GM04504 (cell line): ENCODE measurements at places on chromosomes 13 and 19.

DNA sequence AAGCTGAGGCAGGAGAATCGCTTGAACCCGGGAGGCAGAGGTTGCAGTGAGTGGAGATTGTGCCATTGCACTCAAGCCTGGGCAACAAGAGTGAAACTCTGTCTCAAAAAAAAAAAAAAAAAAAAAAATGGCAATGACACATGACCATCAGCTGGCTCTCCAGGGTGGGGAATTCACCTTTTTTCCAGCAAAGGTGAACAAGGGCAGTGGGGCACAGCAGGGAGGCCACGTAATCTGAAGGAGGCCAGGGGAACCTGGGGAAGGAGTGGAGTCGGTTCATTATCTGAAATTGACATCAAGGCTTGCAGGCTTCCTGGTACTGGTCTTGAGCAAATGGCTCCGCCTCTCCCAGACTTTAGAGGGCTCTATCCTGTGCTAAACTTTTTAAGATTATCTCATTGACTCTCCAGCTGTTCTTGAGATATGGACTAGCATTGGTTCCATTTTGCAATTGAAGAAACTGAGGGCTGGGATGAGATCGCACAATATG, 28.1 kb downstream of the KEAP1 start:
- no peak for DNase-seq

- no peak for DNase-seq
Measured at GRCh38 chr19:51000981-51001380, 423 bp downstream of the KLK8 start.

DNA sequence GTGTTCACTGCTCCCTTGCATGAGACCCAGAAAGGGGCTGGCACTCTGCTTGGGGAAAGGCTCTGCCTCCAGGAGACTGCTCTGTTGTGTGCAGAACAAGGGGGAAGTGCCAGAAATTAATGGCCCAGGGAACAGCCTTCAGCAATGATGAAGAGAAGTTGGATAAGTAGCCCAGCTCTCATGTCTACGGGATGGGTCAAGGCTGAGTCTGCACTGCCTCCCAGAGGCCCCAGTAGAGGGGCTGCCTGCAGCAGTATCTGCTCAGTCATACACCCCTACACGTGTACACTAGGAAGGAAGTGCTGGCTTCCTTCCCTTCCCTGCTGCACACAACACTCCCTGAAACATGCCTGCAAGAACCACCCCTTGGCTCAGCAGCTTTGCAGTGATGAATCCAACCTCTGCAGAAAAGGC, 54.6 kb upstream of the URI1 start:
- no peak for DNase-seq

DNA sequence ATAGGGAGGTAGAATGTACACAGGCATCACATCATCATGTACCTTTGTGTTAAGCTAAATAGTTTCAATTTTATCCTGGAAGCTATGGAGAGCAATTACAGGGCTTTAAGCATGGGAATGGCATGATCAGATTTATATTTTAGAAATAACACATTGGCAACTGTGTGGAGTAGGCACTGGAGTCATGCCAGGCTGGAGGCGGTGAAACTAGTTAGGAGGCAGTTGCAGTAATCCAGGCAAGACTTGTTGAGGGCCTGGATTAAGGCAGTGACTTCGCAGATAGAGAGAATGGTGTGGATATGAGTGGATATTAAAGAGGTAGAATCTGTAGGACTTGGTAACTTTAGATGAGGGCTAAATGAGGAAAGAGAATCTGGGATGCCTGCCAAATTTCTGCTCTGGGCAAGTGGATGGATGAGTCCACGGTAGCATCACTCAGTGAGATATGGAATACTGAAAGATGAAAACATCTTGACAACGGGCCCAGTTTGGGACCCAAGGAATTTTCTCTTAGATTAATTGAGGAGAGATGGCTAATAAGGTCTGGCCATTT, 506.2 kb downstream of the FGF9 start:
- no peak for DNase-seq

- DNase-seq: peak; percentile 26
Measured at GRCh38 chr19:51552996-51553725, 17.9 kb upstream of the ZNF175 start.

- no peak for DNase-seq
Measured at GRCh38 chr13:114100446-114101357, 31.7 kb downstream of the RASA3 start.

GRCh38 chr13:45194081-45194939, 6.5 kb downstream of the KCTD4 start:
- DNase-seq: no peak

DNA sequence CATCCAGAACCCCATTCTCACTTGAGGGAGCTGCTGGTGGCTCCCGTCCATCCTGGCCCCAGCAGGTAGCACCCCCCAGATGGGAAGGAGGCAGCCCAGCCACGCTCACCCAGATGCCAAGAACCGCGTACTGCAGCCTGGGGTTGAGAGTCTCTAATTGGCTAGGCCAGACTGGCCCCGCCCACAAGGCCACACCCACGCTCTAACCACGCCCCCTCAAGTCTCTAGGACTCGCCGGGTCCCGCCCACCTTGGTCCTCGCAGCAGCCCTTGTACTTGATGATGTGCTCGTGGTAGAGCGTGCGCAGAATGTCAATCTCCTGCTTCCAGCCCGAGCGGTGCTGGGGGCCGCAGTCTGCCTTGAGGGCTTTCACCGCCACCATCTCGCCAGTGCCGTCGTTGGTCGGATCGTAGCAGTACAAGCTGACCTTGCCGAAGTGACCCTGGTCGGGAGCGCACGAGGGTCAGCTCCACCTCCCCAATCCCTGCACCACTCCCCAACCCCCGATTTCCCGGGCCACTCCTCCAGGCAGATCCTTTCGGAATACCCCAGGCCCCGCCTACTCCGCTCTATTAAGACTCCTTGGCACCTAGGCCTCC, 14.5 kb upstream of the ICAM3 start:
- no peak for DNase-seq

DNA sequence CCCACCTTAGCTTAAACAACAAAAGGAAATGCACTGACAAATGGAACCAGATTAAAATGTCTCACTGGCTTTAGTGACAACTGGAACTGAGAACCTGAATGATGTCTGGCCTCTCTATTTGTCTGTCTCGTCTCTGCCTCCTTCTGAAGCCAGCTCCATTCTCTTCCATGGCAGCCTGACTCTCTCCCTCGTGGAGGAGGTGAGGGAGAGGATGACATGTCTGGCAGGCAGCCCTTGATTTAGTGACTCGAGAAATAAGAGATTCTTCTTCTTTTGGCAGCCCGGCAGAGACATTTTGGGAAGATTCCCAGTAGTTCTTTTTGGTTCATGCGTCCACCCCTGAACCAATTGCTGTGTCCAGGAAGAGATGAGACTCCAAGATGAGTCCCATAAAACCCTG, 131.7 kb downstream of the KLF5 start:
- no peak for DNase-seq

GRCh38 chr19:8221161-8221560, 12.0 kb downstream of the CERS4 start:
- DNase-seq: no peak

DNA sequence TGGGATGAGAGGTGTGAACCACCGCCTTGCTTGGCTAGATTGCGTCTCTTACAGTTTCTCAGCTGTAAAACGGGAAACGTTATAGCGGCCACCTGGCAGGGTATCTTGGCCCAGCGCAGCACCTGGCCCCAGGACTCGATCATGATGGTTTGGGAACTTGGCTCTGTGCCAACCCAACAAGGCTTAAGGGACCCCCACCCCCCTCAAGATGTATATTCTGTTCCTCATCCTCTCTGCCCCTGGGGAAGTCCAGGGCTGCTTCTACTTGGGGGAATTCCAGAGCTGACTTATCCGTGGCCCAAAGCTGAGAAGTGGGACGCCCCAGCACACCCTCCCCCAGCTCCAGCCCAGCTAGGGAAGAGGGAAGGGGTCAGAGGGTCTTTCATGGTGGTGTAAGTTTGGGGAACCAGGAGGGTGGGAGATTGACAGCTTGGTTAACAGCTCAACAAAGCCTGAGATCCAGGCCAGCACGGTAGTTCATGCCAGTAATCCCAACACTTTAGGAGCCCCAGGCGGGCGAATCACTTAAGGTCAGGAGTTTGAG, 695 bp downstream of the ICAM1 start:
- no peak for DNase-seq

DNA sequence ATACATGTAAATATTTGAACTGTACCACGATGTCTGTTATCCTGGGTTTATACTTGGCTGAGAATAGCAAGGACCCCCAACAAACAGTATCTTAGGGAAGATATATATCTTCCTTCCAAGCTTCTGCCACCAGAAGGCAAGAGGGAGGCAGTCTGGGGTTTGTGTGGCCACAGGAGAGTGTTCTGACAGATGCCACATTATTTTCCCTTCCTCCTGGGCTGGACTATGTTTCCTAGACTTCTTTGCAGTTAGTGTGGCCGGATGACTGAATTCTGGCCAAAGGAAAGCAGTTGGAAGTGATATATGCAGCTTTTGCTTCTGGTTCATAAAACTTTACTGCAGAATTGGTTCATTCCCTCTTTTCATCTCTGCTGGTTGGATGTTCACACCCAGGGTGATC, 39.9 kb upstream of the TMTC4 start:
- DNase-seq: no peak

DNA sequence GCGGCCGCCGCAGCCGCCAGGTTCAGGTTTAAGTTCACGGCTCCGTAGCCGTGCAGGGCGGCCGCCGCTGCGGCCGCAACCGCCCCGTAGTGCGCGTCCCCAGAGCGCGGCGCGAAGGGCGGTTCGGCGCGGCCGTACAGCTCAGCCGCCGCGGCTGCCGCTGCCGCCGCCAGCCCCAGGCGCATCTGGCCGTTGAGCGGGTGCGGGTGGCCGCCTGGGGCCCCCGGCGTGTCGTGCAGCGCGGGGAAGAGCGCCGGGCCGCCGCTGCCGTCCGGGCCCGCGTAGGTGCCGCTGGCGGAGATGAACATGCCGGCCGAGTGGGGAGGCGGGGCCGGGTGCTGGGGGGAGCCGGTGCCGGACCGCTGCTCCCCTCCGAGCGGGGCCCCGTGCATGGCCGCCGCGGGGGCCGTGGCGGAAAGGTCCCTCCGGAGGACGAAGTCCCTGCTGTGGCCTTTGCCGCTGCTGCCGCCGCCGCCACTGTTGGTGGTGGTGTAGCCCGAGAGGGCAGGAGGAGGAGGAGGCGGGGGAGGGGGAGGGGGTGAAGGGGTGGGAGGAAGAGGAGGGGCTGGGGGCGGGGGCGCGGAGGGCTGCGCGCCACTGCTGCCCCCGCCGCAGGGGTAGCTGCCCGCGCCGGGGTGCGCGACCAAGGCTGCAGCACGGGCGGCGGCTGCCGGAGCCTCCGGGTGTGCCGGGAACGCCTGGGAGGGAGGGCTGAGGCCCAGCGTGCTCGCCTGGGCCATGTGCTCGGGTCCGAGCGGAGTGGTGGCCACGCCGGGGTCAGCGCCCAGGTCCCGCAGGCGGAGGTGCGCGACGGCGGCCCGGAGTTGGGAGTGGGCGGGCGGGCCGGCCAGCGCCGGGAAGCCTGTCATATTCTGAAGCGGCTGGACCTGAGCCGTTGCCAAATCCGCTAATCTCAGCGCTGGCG, 654 bp downstream of the ZIC5 start:
- DNase-seq: no peak

GRCh38 chr13:45584816-45585215, 30.7 kb downstream of the ERICH6B start:
- DNase-seq: no peak
